Anterior cingulate cortex (tissue), 58 donors: ENCODE measurements at places on chromosomes 2 and 18.

DNA sequence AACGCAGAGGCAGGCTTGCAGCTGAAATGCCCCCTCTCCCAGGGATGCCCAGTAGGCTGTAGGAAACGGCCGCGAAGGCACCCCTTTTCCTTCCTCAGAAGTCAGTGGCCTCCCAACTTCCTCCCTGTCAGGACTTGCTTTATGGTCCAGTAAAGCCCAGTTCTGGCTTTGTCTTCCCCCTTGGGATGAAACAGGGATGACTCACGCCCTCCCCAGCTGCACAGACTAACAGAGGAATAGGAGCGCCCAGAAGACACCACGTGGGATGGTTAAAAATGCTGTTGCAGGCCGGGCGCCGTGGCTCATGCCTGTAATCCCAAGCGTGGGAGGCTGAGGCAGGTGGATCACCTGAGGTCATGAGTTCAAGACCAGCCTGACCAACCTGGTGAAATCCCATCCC, 6.9 kb downstream of the CREG2 start:
- no peak for DNase-seq

DNA sequence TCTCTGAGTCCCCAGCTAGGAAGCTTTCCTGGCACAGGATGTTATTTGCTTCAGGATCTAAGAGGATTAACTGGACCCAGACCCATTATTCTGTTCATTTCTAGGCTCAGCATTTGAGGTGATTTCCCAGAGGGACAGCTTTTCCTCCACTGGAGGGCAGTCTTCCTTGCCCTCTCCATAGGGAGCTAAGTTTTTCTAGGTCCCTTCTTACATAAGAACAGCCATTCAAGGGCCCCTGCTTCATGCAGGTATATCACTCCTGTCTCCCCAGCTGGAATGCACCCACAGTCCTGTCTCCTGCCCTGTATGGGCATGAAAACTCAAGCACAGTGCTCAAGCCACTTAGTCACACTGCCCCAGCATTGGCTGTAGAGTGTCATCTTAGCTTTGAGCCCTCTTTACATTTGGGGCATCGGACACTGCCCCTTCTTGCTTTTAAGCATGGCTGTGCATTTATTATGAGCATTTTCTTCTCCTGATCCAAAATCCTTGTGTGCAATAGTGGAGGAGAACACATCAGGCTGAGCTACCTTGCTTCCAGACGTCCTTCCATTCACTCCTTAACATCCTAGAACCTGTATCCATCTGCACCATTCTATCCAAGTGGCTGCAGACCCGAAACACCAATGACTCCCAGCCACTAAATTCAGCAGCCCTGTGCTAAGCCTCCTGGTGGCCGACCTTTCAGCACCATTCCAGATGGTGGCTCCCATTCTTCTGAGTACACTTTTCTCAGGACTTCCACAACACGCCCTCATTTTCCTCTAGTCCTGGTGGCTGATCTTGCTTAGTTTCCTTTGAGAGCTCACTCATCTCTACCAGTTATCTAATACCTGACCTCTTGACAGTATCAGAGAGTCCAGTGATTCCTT, 80.0 kb downstream of the COPS8 start:
- DNase-seq = no peak

DNA sequence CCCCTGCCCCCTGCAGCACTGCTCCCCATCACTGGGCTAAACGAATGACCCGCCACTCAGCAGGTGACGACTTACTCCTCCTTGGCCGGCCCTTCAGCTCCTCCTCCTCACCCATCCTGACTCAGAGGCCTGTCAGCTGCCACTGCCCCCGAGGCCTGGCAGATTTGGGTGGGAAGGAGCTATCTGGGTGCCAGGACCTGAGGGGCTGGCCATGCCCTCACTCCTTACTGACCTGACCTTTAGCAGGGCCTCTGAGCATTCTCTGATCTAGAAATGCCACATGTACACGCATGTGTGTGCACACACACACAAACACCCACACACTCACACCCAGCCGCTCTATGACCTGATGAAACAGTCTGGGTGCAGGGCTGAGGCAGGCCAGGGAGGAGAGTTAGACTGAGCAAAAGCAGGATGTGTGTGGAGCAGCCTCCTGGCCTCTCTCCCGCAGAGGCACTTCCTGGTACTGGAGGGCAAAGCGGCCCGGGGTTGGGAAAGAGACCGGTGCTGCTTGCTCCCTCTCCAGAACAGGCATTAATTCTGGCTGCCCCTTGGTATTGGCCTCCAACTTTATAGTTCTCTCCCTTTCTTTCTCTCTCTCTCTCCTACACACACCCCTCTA, 68.0 kb downstream of the ZFP36L2 start:
- no peak for DNase-seq

DNA sequence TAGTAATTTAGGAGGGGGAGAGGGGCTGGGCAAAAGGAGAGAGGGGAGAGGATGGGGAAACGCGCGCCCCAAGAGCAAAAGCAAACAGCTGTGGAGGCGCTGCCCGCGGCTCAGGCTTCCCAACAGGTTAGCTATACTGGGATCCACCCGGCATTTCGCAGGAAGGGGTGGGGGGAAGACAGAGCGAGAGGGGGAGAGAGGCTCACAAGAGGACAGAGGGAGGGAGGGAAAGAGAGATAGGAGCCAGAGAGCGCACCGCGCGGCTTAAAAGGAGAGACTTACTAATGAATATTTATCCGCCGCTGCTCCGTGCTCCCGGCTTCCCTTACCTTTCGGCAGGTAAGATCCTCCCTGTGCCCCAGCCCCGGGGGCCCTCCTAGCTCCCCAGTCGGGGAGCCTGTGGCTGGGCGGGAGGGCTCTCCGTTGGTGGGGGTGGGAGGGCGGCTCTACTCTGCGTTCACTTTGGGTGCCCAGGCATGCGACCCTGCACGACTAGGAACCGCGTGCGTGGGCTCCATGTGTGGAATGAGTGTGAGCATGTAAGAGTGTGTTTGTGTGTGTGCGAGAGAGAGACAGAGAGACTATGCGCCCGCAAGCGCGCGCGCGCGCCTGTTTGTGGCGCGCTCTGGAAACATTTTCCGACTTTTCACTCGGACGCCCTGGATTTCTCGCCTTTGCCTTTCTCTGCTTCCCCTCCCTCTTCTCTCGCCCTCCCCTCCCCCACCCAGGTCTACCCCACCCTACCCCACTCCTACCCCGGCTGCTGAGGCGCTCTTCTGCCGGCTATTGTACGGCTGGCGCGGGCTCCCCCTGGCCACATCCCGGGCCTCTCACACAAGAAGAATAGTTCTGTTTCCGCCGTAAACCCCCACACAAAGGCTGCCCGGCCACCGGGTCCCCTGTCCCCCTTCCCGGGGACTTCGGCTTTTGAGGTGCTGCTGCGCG, 7.2 kb upstream of the SIX3 start:
- no peak for DNase-seq

DNA sequence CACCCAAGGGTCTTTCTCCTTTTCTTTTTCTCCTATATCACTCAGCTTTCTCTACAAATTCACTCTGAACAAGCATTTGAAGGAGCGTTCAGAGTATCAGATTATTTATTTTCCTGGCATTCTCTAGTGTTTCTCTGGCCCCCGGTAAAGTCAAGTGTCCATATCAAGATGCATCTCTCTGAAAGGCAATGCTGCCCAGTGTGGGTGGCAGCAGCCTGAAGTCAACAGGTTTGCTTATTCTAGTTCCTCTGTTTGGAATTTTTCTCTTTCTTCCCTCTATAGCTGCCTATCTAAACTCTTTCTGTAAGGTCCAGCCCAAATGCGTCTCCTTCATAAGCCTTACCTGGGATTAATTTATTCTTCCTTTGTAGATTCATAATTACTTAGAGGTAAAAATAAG, 526.2 kb upstream of the TNP1 start:
- DNase-seq = no peak

- no peak for DNase-seq
These were observed 48.9 kb downstream of the FAM98A start for GRCh38 chr2:33550206-33550605.

DNA sequence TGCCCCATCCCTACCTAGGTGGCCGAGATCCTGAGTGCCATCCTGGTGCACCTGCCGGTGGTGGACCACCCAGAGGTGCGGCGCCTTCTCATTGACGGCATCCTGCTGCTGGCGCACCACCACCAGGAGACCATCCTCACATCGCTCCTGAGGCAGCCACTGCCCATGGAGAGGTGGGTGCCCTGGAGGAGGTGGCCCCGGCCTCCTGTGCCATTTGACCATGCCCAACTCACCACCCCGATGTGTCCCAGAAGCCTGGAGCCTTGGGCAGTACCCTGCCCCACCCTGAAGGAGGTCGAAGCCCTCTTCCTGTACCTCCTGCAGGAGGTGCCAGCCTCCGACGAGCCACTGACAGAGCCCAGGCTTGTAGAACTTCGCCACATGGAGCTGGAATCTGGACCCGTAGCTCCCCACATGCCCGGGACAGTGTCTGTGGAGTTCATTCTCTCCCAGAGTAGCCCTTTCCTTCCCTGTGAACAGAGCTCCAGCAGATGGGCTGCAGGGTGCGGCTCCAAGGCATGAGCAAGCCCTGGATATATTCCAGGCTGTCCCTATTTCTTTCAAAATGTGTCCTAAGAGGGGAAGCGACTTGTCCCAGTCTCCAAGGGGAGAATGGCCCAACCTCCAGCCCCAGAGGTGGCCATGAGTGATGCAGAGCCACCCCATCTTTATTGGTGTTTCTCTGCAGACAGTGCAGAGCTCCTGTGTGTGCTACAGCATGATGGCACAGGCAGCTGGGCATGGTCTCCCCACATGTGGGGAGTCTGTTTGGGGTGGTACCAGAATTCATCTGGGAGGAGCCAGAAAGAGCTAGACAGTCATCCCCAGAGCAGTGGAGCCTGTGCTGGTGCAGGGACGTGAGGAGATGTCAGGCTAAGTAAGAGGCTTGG, 34.2 kb downstream of the HJURP start:
- no peak for DNase-seq

- DNase-seq = no peak
These were observed 112.8 kb upstream of the EML6 start for GRCh38 chr2:54610700-54611099.

DNA sequence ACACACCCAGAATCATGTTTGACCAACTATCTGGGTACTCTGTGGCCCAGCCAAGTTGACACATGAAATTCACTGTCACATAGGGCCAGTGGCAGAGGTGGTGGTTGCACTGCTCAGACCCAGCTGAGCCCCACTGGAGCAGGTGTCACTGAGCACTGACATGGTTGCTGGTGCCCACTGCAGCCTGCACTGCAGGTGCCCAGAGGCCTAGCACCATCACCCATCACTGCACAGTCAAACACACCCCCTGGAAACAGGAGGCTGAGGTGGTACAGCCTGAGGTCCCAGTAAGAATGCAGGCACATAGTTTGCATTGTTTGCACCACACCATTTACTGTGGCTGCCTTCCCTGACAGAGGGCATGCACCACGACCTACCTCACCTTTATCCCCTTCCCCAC, 278.7 kb upstream of the MGAT5 start:
- no peak for DNase-seq

GRCh38 chr2:241680827-241681599, 5.6 kb downstream of the DTYMK start:
- no peak for DNase-seq

- DNase-seq = no peak
These were observed 55.8 kb downstream of the CTIF start for GRCh38 chr18:48594471-48595094.

DNA sequence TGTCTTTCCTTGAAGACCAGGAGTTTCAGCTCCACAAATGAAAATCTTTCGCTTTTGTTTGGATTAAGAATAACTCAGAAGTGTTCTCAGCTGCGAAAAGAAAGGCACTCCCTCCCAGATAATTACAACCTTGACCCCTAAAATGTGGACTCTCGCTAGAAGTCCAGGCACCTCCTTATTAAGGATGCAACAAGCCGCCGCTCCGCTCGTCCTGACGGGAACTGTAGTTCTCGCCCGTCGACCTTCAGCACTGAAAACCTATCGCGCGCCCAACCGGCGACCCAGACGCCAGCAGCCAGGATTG, 559 bp downstream of the IMMT start:
- no peak for DNase-seq

DNA sequence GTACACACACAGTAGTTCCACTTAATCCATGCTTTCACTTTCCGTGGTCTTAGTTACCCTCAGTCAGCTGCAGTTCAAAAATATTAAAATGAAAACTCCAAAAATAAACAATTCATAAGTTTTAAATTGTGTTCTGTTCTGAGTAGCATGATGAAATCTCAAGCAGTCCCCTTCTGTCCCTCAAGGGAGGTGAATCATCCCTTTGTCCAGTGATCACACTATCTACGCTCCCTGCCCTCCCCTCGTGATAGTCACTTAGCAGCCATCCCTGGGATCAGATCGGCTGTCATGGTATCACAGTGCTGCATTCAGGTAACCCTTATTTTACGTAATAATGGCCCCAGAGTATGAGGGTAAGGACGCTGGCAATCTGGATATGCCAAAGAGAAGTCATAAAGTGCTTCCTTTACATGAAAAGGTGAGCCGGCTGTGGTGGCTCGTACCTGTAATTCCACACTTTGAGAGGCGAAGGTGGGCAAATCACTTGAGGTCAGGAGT, 5.8 kb upstream of the RTN4 start:
- no peak for DNase-seq

DNA sequence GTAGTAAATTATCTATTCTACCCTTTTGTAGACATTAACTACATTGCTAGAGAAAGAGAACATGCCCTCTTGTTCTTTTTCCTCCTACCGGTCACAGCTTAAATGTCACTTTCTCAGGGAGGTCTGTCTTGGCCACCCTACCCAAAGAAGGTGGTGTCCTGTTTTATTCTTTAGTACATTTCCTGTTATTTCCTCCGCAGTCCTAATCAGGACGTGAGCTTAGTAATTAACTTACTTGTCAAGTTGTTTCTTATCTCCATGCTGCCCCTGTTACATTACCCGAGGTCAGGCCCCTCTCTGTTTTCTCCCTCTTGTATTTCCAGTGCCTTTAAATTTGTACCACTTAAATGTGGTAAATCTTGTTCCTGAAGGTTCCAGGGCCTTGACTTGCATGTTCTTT, 73.7 kb upstream of the RMDN2 start:
- no peak for DNase-seq

GRCh38 chr2:79994965-79995364, 309.6 kb downstream of the LRRTM1 start:
- DNase-seq = no peak

DNA sequence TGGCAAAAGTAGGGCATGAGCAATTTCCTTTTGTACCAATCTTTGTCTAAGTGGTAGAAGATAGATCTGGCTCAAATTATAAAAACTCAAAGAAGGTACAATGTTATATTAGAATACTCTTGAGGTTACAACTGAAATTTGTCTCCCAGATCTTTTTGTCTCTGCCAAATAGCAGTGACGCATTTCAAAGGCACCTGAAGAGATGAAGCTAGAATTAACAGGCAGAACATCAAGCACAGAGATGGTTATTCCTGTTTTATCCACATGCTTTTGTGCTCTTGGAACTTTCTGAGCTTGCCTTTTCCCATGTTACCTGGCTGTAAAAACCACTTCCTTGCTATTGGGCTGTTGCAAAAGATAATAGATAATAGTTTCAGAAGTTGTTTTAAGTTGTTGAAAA, 74.3 kb downstream of the GREB1L start:
- no peak for DNase-seq
